NCI-H187 treated with DMSO at 0.1 percent for 48 hours (cell line): ENCODE measurements at places on chromosomes 6 and 20.

- no peak for DNase-seq
These were observed 23.9 kb downstream of the KDM1B start for GRCh38 chr6:18178960-18179615.

DNA sequence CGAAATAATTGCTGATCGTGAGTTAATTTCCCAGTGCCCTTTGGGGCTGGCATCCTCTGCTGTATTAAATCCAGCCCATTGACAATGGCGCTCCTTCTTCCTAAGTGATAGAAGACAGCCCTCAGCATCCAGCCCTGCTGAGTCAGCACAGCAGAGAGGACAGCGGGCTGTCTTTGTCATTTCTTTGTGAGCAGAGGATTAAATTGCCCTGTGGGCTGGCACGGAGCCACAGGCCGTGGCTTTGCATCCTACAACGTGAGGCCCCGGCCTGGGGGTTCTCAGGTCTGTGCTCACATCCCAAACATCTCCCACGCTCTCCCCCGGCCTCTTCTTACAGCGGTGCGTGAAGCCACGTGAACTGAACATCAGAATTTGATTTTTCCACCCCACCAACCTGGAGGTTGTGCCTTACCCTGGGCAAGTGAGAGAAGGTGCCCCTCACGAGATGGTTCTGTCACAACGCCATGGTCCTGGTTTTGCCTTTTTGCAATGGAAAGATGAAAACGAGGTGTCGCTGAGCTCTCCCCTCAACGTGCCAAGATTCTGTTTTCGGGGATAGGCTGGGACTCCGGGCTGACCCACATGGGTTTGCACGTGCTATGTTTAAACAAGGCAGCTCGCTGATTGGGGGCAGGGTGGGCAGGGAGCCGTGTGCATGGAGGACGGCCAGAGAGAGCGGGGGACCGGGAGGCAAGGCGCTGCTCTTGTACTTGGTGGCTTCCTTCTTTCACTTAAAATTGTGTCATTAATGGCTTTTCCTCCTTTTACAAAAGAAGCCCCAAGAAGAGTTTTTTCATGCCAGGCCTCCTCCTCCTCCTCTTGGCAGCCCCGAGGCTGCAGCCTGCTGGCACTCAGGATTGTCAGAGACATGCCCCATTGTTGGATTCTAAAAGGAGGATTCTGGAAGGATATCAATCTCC, 19.5 kb downstream of the CDH4 start:
- no peak for DNase-seq

- no peak for DNase-seq
These were observed 98.5 kb downstream of the TULP4 start for GRCh38 chr6:158410784-158411183.

- no peak for DNase-seq
These were observed 294.2 kb downstream of the FOXC1 start for GRCh38 chr6:1903780-1904465.
